Suppressor macrophage treated with lipopolysaccharide for 4 hours (primary cell): ENCODE measurements at places on chromosomes 5 and 9.

GRCh38 chr5:60458666-60459065 lies 241.3 kb downstream of the DEPDC1B start:
- DNase-seq = no peak

GRCh38 chr5:154967421-154968024 lies 26.6 kb downstream of the MRPL22 start:
- DNase-seq = peak; percentile 22

DNA sequence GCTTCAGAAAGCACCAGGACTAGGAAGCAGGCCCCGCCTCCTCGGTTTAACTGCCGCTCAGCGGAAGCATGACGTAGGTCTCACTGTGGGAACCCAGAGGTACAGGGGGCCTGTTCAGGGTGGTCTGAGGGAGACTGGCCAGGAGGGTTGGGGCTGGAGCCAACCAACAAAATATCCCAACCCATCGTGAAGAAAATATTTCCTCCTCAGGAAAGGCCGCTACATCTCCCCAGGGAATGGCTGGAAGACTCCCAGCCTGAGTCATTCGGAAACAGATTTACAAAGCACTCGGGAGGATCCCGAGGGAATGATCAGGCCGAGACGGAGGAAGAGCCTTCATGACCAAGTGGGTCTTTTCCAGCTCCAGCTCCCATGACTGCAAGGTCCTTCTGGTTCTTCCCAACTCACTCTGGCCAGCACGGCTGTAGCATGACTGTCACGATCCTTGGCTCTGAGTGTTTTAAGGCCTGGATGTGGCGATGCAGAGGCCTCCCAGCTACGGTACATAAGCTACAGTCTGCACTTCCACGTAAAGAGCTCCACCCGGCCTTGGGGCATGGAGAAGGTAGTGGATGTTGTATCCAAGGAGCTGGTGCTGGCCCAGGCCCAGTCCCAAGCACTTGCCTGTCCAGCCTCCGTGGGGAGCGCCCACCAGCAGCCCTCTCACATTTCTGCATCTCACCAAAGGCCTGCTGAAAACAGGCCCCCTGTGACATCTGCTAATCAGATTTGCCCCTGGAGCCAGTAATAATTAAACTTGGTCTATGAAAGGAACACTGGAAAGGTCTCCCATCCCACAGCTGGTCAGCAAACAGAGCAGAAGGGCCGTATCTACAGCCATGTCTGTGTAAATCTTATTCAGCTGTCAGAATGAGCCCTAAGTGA lies 100.6 kb downstream of the LHFPL2 start:
- no peak for DNase-seq

DNA sequence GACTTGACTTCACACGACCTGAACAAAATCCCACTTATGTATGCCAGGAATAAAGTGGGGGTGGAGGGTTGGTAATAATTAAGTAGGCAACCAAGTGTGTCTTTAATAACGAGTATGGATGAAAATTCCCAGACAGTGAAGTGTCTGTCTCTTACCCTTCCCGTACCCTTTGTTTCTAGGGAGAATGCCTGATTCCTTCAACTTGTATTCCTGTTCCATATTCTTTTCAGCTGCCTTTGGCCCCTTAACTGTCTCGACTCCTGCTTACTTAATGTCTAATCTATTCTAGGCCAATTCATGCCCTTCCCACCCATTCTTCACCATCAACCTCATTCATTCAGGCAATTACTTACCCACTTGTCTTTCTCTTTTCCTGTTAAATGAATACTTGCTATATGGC lies 380.5 kb downstream of the RAB3C start:
- no peak for DNase-seq

GRCh38 chr5:69367697-69368279 lies 1.5 kb downstream of the AK6 start:
- DNase-seq = no peak

- DNase-seq = peak; percentile 95
Measured at GRCh38 chr5:173714551-173715428, 98.3 kb upstream of the BOD1 start.

- DNase-seq = no peak
Measured at GRCh38 chr9:91166796-91167366, 194.8 kb downstream of the AUH start.

DNA sequence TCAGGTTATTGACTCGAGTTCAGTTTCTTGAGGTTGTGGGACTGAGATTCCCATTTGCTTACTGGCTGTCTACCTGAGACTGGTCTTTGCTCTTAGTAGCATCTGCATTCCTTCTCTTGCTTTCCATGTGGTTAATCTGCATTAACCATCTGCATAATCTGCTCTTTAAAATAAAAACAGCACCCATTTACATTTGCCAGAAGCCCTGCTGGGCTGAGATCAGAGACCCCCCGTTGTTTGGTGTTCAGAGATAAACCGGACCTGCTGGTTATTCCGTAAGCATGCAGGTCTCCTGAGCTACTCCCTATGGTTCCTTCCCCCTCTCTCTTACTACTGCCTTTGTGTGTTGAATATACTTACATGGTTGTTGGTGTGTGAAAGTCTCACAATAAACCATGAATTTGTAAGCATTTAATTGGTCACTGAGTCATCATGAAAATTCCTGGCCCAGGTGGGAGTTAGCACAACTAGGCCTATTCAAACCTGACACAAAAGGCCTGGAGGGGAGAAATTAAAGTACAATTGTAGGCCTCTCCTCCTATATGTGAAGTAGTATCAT lies 396.7 kb downstream of the MRPS30 start:
- no peak for DNase-seq

- no peak for DNase-seq
Measured at GRCh38 chr9:80208696-80209095, 636.9 kb downstream of the TLE4 start.

- no peak for DNase-seq
Measured at GRCh38 chr9:7509576-7510145, 289.9 kb downstream of the DMAC1 start.

- DNase-seq = no peak
Measured at GRCh38 chr5:115977096-115977495, 14.8 kb downstream of the LVRN start.

GRCh38 chr9:121633119-121633714 lies 18.2 kb upstream of the DAB2IP start:
- no peak for DNase-seq

GRCh38 chr9:33244137-33244784 lies 4.3 kb downstream of the SPINK4 start:
- DNase-seq = peak; percentile 31

GRCh38 chr9:100700689-100701318 lies 122.9 kb downstream of the CAVIN4 start:
- peak; percentile 42 for DNase-seq

DNA sequence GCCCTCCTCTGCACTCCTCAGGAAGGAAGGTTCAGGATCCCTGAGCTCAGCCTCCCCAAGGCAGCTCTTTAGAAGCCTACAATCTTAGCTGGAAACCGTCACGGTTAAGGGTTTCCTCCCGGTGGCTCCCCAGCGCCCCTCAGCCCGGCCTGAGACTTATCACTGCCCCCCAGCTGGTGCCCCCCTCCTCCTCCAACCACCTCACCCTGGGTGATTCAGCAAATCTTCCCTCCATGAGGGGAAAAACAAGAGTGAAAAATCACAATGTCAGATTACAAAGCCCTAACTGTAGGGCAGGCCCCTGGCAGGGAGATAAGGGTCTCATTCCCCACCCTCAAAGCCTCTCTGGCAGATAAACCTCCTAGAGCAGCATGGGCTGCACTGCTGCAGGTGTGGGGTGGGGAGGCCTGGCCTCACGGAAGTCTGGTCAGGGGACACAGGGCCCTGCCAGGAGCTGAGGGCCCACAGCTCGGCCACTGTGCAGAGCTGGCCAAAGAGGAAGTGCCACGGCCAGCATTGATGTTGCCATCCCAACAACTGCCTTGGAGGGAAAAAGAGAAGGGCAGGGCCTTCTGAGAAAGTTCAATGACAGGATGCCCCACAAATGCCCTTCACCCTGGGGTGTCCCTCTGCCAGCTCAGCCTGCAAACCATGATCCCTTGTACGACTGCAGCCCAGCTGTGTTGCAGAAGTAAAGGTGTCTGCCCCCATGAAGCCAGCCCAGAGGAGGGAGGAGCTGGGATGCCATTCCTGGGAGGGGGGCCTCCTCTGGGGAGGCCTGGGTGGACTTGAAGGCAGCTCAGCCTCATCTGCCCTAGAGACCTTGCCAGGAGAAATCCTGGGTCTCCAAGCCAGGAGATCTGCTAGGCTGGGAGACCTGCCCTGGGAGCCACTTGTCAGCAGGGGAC lies 25.9 kb downstream of the GFI1B start:
- DNase-seq = peak; percentile 31

DNA sequence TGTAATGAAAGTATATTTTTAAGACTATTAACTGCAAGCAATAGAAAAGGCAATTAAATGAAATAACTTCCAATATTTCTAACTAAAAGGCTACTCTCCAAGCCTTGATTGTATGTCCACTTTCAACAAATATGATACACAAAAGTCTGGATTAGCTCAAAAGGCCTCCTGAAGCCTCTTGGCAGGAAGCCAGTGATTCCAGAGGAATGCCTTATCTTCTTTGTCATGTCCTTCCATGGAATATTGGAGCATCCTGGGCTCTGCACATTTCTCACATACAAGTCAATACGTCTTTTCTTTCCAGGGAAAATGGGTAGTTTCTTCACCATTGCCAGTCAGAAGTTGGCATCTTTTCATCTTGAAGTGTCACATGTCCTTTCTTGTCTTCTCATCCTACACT lies 357.8 kb downstream of the KDM4C start:
- DNase-seq = no peak

DNA sequence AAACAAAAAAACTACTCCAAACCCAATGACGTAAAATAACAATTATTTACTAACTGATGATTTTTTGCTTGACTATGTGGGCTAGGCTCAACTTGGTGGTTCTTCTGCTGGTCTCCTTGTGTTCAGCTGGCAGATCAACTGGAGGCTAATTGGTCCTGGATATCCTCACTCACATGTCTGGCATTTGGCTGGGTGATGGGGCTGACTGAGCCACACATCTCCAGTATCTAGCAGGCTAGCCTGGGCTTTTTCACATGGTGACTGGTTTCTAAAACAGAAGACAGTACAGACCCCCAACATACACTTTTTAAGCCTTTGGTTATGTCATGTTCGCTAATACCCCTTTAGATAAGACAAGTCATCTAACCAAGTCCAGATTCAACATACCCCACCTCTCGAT lies 104.7 kb upstream of the PRRC1 start:
- no peak for DNase-seq

DNA sequence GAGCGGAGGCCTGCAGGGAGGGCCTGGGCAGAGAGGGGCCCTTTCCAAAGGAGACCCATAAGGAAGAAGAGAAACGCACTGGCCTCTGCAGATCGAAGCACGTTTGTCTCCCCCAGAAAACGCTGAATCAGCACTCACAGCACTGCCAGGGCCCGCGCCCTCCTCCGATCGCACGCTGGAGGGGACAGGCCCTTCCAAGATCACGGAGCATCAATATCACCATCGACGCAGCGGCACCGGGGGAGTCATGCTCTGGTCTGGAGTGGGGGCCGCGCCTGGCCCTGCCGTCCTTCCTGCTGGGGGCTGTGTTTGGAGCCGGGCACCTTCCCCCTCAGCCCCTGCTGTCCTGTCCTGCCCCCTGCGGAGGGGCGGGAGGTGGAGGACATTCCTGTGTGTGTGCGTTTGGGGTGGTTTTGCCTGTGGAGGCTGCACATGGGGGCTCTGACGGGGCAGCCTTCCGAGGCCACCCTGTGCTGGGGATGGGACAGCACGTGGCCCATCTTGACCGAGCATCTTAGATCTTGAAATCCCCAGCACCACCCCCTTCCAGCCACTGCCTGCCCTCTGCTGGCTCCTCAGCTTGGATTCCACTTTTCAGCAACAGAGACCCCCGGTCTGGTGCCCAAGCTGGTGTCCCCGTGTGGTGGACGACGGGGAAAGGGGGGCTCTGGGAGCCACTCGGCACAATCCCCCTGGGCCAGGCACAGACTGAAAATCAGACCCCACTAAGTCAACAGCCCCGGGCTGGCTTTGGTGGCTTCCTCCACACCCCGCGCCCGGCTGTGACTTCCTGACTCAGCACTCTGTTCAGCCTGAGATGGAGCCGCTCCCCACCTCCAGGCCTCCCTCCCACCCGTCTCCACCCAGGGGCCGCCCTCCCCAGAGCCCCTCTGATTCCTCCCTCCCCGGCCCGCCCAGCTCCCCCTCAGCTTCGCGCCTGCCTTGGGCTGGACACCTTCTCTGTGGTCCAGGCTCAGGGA lies 8.3 kb downstream of the TMEM250 start:
- DNase-seq = no peak

DNA sequence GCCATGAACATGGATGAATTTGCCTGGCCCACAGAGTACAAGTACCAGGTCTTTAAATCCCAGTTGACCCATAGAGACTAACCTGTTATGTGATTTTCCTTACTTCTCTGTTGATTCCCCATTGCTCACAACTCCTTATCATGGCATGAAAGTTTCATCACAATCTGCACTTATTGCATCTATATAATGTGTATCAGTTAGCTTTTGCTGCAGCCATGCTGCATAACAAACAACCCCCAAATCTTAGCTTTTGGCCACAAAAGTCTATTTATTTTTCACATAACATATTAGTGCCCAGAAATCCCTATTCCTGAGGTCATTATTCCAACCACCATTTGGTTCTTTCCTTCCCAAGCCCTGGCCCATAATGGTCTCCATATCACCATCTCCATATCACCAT lies 3.7 kb downstream of the GGTA1 start:
- DNase-seq = no peak

DNA sequence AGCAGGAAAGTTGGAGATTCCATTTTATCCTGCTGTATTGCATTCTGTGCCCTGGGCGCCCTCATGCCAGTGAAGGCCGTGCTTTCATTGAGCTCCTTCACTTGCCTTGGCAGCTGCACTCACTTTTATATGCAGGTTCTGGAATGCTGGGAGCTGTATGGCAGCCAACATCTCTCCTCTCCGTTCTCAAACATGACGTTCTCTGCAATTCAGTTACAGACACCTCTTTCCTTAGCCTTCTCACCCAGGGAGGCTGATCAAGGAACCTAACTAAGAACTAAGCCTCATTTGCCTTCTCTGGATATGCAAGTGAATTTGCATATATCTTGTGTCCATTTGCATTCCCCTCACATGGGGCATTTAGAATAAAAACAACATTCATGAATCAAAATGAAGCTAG lies 29.4 kb upstream of the PURA start:
- DNase-seq = no peak

GRCh38 chr5:39415201-39415600 lies 9.6 kb downstream of the DAB2 start:
- DNase-seq = no peak

DNA sequence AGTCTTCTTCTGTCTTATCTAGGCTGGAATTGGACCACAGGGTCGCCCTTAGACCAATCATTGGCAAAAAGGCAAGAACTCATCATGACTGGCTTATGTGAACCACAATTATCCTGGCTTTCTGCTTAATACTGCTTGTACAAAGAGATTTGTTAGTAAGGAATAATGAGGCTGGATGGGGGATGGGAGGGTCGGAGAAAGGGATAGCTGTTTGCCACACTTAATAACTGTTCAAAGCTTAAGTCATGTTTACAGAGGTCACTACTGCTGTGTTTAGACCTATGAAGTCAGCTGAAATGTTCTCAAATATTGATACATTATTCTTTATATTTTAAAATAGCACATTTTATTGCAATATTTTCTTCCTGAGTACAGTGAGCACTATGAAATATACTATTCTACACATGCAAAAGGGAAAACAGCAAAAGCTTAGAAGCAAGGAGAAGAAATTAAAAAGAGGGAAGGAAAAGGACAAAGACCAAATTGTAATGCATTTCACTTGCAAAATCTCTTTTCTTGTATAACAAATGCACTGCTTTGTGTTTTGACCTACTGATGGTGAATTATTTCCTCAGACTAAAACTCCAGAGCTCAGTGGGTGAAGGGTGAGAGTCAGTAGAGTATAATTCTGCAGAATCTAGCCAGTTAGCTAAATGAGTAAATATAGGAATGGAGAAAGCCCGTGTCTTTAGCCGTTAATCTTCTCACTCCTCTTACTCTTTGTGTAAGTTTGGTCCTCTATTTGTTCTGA lies 404.9 kb upstream of the ZNF608 start:
- no peak for DNase-seq
